ENCODE measurements at places on chromosomes 12 and 14. TPM values are rescaled to one million over a fixed set of nuclear protein-coding genes. Genes with fewer than 3 reads are reported as not detected.

The TEX22 gene
- total RNA-seq, result 3.9 TPM

GRCh38 chr12:85609778-85610177, 226.4 kb downstream of the RASSF9 start:
- no peak overlapping the region for H3K27ac ChIP-seq
- no peaks in the 10 kb centered on the region for H3K27me3 ChIP-seq
- no peaks in the 10 kb centered on the region for H3K36me3 ChIP-seq

The APAF1 gene
- total RNA-seq, result 28.3 TPM

GRCh38 chr14:75911883-75912282, 69.9 kb downstream of the TGFB3 start:
- no peaks in the 10 kb centered on the region for H3K27me3 ChIP-seq
- DNase-seq, result no peak
- no peak overlapping the region for H3K27ac ChIP-seq
- H3K4me1 ChIP-seq, result no peaks in the 10 kb centered on the region

DNA sequence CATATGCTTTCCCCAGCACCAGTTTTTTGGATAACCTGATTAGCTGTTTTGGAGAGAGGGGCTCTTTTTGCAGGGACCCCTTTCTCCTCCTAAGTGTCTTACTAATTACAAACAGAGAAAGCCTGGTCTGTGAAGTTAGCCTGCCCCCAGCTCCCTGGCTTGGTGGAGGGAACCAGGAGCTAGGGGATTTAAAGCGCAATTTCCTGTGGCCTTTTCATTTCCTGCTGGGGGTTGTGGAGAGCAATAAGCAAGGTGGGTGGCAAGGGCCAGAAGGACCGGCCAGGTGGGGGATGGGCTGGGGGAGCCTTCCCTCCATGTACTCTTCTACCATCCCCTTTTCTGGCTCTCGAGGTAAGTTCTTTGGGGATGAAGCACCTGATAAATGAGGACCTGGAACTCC, 4.1 kb upstream of the CISTR start:
- no peak overlapping the region for H3K4me3 ChIP-seq
- H3K27me3 ChIP-seq, result peaks cover 32% of the 10 kb centered on the region
- peaks cover 18% of the 10 kb centered on the region for H3K4me1 ChIP-seq
- H3K36me3 ChIP-seq, result no peaks in the 10 kb centered on the region
- no peak for DNase-seq

DNA sequence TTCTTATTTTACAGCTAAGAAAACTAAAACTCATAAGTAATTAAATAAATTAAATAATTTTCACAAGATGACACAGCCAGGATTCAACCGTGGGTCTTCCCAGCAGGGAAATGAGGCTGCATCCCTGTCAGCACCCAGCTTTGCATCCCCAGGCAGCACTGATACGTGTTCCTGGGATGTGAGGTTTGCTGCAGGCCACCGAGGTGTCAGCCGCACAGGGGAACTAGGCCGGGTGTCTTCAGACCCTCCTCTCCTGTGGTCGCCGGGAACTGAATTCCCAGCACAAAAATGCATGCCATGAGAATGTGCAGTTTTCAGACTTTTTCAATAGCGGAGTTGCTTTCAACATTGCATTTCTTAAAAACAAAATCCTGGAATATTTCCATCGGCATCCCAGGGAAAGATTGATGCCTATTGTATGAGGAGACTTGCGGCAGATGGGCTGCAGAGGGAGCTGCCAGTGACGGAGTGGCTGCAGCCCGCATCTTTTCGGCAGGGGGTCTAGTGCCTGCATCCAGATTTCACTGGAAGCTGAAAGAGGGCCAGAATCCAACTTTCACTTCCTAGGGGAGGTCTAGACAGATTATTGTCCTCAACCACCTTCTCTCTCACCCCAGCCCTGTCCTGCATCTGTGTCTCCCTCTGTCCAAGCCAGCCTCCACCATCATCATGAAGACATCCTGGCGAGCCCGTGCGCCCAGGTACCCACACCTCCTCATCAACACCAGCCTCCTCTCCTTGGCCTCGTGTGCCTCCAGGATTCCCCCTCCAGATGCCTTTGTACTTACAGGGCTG, 12.6 kb downstream of the LRTM2 start:
- no peak for DNase-seq
- no peak overlapping the region for H3K4me3 ChIP-seq
- no peaks in the 10 kb centered on the region for H3K4me1 ChIP-seq
- H3K36me3 ChIP-seq, result no peaks in the 10 kb centered on the region
- peaks cover 16% of the 10 kb centered on the region for H3K27me3 ChIP-seq

DNA sequence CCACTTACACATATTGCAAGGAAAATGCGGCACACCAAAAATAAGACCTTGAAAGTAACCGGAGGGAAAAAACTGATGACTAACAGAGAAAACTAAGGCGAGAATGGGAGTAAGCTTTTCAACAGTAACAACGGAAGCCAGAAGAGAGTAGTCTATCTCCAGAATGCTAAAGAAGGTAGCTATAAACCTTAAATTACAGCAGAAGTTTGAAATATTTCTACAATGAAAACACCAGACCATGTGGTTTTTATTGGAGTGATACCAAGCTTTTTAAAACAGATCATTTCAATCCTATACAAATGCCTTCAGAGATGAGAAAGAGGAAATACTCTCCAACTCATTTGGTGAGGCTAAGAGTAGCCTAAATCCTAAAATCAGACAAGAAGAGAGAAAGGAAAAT, 209.5 kb downstream of the ANO6 start:
- H3K27ac ChIP-seq, result no peak overlapping the region
- DNase-seq, result no peak
- H3K36me3 ChIP-seq, result peaks cover 56% of the 10 kb centered on the region
- H3K27me3 ChIP-seq, result no peaks in the 10 kb centered on the region

GRCh38 chr12:67069451-67070306, 199.5 kb upstream of the CAND1 start:
- peaks cover 58% of the 10 kb centered on the region for H3K27me3 ChIP-seq
- peak; percentile 44 for DNase-seq
- peaks cover 16% of the 10 kb centered on the region for H3K4me1 ChIP-seq
- no peaks in the 10 kb centered on the region for H3K36me3 ChIP-seq
- H3K4me3 ChIP-seq, result peak overlapping the region; percentile 77
- H3K27ac ChIP-seq, result no peak overlapping the region

GRCh38 chr12:25996677-25997076, 38.2 kb downstream of the RASSF8 start:
- no peak overlapping the region for H3K4me3 ChIP-seq
- H3K4me1 ChIP-seq, result no peaks in the 10 kb centered on the region
- H3K27ac ChIP-seq, result no peak overlapping the region
- no peaks in the 10 kb centered on the region for H3K36me3 ChIP-seq

GRCh38 chr12:104790296-104791125, 167.6 kb downstream of the SLC41A2 start:
- H3K36me3 ChIP-seq, result no peaks in the 10 kb centered on the region
- DNase-seq, result peak; percentile 21
- no peak overlapping the region for H3K27ac ChIP-seq
- no peaks in the 10 kb centered on the region for H3K27me3 ChIP-seq

The EAPP gene
- 35.9 TPM for total RNA-seq

The RNFT2 gene
- total RNA-seq, result 11.7 TPM

DNA sequence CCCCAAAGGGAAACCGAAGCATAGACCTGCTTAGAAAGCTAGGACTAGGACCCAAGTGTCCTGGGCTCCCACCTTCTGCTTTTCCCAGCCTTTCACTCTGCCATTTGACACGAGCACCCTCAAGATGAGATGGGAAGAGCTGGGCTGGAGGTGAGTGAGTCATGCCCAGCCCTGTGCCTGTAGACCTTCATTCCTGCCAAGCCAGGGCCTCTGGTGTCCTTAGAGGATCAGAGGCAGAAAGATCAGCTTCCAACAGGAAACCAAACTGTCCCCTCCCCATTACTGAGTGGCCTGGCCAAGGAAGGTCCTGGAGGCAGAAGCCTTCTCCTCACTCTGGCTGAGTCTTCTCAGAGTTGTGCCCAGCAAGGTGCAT, 3.5 kb downstream of the TMEM63C start:
- no peak for DNase-seq
- H3K27me3 ChIP-seq, result peaks cover 23% of the 10 kb centered on the region
- no peaks in the 10 kb centered on the region for H3K36me3 ChIP-seq
- peaks cover 11% of the 10 kb centered on the region for H3K4me1 ChIP-seq
- no peak overlapping the region for H3K4me3 ChIP-seq
- no peak overlapping the region for H3K27ac ChIP-seq

- H3K36me3 ChIP-seq, result peaks cover 21% of the 10 kb centered on the region
- H3K27me3 ChIP-seq, result no peaks in the 10 kb centered on the region
- peak overlapping the region; percentile 85 for H3K27ac ChIP-seq
- DNase-seq, result no peak
Measured at GRCh38 chr14:89443042-89443629, 26.1 kb upstream of the FOXN3 start.

GRCh38 chr12:67377021-67377420, 107.9 kb downstream of the CAND1 start:
- H3K27ac ChIP-seq, result no peak overlapping the region
- no peak for DNase-seq
- no peak overlapping the region for H3K4me3 ChIP-seq
- peaks cover 2% of the 10 kb centered on the region for H3K36me3 ChIP-seq

DNA sequence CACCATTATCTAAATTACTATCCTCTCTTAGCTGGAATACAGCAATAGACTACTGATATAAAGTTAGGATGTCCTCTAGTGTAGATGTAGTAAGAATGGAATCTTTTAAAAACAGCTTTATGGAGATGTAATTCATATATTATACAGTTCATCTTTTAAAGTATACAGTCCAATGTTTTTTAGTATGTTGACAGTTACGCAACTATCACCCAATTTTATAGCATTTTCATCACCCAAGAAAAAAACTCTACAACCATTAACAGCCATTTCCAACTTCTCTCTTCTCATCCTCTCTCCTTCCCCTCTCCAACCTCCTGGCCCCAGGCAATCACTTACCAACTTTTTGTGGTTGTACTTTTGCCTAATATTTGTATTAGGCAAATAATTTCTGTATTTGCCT, 22.6 kb downstream of the EPYC start:
- H3K4me3 ChIP-seq, result no peak overlapping the region
- no peak for DNase-seq
- no peaks in the 10 kb centered on the region for H3K4me1 ChIP-seq
- no peaks in the 10 kb centered on the region for H3K36me3 ChIP-seq
- no peak overlapping the region for H3K27ac ChIP-seq
- H3K27me3 ChIP-seq, result no peaks in the 10 kb centered on the region

- H3K27me3 ChIP-seq, result peaks cover 13% of the 10 kb centered on the region
- no peak for DNase-seq
- H3K36me3 ChIP-seq, result no peaks in the 10 kb centered on the region
- H3K4me3 ChIP-seq, result no peak overlapping the region
Measured at GRCh38 chr12:46917821-46918220, 92.0 kb upstream of the SLC38A4 start.

The SLC5A8 gene
- total RNA-seq, result not detected

GRCh38 chr12:85825746-85826145, 10.5 kb downstream of the RASSF9 start:
- DNase-seq, result no peak
- H3K27me3 ChIP-seq, result no peaks in the 10 kb centered on the region
- H3K4me1 ChIP-seq, result no peaks in the 10 kb centered on the region
- no peak overlapping the region for H3K27ac ChIP-seq

The FAM90A1 gene
- total RNA-seq, result not detected

DNA sequence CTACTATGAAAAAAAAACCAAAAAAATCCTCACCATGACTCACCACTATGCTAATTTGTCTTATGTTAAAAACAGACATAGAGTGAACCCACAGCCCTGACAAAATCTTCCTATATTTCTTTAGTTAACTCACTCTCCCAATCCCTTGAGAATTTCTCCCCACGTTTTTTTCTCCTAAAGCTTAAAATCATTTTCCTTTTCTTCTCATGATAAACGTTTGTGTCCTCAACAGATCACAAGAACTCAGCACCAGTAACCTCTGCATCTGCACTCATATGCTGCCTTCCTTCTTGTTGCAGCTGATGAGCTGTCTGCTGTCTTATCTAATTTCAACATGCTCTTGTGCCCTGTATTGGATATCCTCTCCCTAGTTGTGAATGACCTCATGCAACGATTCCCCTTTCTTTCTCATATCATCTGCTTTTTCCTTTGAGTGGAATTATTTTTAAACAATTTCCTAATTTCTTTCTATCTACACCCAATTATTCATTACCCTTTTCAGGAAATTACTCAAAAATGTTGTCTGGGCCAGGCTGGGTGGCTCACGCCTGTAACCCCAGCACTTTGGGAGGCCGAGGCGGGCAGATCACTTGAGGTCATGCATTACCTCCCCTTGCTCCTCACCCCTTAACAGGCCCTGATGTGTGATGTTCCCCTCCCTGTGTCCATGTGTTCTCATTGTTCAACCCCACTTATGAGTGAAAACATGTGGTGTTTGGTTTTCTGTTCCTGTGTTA, 427.5 kb upstream of the MGAT4C start:
- no peaks in the 10 kb centered on the region for H3K36me3 ChIP-seq
- no peak overlapping the region for H3K4me3 ChIP-seq
- H3K4me1 ChIP-seq, result no peaks in the 10 kb centered on the region

DNA sequence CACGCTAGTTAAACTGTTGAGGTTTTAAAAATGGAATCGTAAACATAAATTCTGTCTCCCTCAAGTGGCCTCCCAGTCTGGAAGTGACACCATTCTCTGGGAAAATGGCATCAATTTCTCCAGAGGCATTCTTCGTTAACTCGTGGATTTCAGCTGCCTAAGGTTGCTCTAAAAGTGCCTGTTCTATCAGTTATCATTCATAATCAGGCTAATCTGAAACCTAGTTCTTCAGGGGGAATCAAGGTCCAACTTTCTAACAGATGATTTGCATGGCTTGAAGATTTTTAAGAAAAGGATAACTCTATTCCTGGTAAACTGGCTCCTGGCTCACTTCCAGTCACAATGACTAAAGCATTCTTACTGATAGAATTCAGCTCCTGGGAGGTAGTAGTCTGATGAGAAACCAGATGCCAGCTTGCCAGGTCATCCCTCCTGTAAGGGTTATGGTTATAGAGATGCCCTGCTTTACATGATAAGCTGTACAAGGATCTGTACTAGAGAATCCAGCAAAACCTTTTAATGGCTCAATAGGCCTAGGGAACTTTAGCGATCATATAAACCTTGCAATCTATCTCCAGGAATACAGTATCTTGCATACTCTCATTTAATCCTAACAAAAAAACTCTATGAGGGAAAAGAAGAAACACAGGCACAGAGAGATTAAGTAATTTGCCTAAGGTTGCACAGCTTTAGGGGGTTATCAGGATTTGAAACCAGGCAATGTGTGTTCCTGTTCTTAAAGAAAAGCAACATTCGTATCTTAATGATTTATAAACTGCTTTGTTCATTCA, 1.5 kb downstream of the L3HYPDH start:
- H3K4me3 ChIP-seq, result peak overlapping the region; percentile 97
- no peak for DNase-seq
- peak overlapping the region; percentile 96 for H3K27ac ChIP-seq

The NKX2-1 gene
- not detected for total RNA-seq

GRCh38 chr12:62931477-62931876, 3.5 kb downstream of the PPM1H start:
- H3K4me1 ChIP-seq, result peaks cover 7% of the 10 kb centered on the region
- H3K36me3 ChIP-seq, result no peaks in the 10 kb centered on the region
- H3K27ac ChIP-seq, result no peak overlapping the region
- DNase-seq, result no peak
- H3K27me3 ChIP-seq, result peaks cover 48% of the 10 kb centered on the region
- no peak overlapping the region for H3K4me3 ChIP-seq

The PIWIL1 gene
- total RNA-seq, result not detected
